ENCODE measurements at places on chromosomes 7 and 10.

DNA sequence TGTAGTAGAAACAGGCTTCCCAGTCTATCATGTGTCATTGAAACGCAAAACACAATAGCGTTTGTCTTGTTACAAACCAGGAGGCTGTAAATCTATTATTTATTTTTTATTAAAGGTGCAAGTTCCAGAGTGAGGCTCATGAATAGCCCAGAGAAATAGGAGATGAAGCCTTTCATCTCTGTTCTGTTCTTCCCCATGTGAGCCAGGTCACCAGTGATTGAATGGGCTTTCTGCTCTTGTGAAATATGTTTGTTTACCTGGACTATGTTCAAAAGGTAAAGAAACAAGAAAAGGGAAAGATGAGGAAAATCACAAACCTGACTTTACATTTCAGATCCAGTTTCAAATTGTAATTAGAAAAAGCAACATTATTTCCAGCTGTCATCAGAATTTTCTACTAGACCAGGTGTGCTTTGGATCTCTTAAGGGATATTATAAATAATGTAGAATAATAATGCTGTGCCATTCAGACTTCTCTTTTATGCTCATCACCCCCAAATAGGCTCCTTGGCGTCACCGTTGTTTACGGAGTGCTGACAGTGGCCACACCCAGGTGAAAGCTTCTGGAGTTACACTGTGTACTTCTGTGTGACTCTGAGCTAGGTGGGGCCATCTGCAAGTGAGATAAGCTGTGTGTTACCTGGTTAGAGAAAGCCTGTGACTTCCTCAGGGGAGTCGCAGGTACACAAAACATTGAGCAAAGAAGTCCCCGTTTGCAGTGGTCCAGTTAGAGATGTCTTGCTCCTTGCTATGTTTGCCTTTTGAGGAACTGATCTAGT, 274.9 kb downstream of the SDK1 start:
- DNase-seq: no peak

GRCh38 chr7:81416659-81417058, 353.2 kb downstream of the HGF start:
- DNase-seq: no peak

GRCh38 chr7:110650328-110650727, 440.6 kb upstream of the LRRN3 start:
- no peak for DNase-seq

GRCh38 chr10:42898037-42898960, 115.7 kb downstream of the BMS1 start:
- no peak for DNase-seq

- no peak for DNase-seq
These were observed 154.8 kb downstream of the ADAM12 start for GRCh38 chr10:126233182-126234148.

DNA sequence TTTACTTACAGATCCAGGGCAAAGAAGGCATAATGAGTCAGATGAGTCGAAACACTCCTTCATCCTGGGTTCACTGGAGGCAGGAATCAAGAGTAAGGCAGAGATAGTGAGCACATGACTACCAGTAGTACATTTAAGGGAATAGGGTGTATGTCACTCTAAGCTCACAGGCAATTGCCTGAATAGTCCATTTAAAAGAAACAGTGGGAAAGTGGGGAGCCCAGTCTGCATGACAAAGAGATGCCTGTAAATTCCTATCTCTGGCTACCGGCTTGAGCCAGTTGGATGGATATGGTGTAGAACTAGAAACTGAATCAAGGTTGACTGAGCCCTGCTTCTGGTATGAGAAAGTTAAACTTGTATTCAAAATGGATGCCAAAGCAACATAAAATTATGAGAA, 861.5 kb upstream of the ZWINT start:
- no peak for DNase-seq

GRCh38 chr10:22433875-22434274, 88.6 kb downstream of the SPAG6 start:
- DNase-seq: no peak

- DNase-seq: no peak
These were observed 5.0 kb downstream of the PRKAR2B start for GRCh38 chr7:107049480-107049879.

Data from GDM1 (cell line).